ENCODE measurements at places on chromosomes 5 and 9.
A peak's percentile ranks its signal among the peaks of the same experiment; 100 is the strongest.

- no peak for DNase-seq
These were observed 33.1 kb upstream of the MVB12B start for GRCh38 chr9:126293522-126293889.

DNA sequence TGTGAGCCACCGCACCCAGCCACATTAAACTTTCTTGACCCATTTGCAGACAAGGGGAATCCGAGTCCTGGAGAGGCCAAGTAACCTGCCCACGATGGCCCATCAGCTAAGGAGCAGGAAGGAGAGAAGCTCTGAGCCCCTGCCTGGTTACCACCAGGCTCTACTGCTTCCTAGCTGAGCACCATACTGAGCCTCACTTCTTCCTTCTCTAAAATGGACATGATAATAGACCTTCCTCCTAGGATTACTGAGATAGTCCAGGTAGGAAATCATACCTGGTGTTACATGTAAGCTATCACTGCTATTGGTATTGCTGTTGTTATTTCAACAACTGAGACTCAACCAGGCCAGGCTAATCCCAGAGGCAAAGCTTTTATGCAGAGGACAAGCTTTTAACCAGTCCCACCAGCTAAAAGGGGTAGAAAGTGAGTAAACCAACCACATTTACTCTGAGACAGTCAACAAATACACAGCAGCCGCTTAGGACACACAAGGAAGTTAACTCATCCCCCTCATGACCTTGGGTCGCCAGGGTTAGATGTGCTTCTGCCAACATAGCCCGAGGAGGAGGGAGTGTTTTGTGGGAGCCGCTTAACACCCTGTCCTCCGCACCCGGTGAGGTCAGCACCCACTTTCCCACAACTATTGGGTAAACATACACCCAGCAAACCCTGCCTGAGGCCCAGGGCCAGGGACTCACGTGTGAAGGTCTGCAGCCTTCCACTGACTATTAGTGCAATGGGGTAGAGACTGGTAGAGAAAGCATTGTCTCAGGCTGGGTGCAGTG, 20.6 kb upstream of the PTGES start:
- DNase-seq, result no peak

GRCh38 chr5:171314728-171315385, 5.8 kb downstream of the TLX3 start:
- no peak for DNase-seq

DNA sequence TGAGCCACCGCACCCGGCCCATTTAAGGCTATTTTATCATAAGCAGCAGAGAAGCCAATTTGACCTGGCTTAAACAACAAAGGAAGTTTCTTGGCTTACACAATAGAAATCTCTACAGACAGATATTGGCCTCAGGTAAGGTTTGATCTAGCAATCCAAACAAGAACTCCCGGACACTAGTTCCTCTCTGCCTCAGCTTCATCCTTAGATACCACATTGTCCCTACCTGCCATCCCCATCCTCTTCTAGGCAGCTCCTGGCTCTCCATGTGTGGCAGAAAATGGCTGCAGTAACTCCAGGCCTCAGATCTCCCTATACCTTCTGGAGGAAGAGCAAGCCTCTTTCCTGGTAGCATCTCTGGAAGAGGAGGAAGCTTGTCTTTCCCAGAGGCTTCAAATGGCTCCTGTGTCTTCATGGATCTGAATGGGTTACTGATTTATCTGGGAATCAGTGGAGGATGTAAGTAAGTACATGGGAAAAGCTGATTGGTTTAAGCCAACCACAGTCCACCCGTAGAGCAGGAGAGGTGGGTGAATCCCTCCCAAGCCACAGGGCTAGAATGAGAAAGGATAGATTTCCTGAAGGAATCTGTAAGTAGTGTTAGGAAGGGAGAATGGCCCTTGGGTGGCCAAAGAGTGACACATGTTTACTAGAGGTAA, 26.7 kb upstream of the AOPEP start:
- DNase-seq, result no peak

DNA sequence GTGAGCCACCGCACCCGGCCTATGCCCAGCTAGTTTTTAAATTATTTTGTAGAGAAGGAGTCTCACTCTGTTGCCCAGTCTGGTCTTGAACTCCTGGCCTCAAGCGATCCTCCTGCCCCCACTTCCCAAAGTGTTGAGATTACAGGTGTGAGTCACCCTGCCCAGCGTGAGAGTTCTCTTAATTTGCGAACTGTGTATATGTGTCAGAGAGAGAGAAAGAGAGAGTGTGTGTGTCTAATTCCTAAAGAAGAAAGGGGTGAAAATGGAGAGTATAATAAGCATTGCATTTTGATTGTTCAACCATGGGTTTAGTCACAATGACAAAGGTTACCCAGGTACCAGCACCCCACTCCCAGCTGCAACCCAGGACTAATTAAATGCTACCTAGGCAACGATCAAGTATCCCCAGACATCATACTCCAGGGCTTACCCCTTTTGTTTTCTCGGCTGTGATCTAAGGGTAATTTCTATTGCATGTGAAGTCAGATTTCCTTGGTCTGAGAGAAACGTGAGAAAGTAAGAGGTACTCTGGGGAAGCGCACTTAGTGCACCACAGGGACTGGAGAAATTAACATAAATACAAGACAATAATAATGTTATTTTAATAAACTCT, 16.6 kb downstream of the MAP1B start:
- DNase-seq, result no peak

- DNase-seq, result no peak
These were observed 54.7 kb downstream of the GLDC start for GRCh38 chr9:6590772-6591384.

GRCh38 chr5:115599924-115600323, 2.4 kb downstream of the TICAM2 start:
- no peak for DNase-seq

GRCh38 chr9:76090330-76090729, 199.9 kb downstream of the PCSK5 start:
- DNase-seq, result no peak

DNA sequence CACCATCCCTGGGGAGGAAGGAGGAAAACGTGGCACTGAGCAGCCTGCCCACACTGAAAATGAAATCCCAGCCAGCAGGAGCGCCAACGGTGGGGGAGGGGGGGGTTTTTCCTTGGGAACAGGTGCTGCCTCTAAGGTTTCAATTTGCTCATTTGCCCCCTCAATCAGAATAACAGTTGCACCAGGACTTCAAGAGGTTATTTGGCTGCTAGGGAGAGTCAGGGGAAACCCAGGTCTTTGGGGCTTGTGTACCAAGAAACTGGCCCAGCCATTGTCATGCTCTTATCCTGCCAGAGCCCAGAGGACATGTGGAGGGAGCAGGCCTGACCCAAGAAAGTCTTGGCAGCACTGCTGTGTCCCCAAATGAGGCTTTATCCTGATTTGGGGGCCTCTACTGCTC, 66.5 kb downstream of the NDFIP1 start:
- DNase-seq, result no peak

DNA sequence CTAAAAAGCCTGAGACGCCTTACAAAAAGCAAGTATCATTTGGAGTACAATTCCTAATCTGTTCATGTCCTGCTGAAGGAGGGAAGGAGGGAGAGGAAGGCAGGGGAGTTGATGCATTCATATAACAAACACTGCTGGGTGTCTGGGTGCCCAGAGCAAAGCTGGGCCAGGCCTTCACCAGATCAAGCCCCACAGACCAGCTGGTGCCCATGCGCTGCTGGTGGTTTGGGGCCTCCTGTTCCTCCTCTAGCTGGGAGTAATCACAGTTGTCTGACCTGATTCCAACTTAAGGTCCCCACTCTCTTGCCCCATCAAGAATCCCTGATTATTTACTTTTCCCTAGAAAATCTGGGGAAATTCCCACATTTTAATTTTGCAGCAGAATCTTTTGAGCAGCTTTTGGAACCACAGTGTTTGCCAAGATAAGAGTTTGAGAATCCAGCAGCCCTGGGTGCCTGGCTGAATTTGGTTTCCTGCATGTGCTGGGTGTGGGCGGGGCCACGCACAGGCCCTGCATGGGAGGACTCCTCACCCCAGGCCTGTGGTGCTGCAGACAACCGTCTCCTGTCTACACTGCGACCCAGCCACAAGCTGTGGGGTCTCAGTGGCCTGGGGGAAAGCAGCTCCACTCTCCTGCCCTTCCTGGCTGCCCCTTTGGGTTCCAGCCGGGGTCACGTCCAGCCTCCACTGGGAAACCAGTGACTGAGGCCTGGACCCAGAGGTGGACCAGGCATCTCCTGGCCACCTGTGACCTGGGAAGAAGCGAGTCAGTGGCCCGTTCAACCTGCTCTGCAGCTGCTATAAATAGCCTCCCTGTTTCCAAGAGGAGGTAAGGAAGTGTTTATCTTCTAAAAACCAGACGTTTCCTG, 47.5 kb downstream of the NEURL1B start:
- peak; percentile 72 for DNase-seq

DNA sequence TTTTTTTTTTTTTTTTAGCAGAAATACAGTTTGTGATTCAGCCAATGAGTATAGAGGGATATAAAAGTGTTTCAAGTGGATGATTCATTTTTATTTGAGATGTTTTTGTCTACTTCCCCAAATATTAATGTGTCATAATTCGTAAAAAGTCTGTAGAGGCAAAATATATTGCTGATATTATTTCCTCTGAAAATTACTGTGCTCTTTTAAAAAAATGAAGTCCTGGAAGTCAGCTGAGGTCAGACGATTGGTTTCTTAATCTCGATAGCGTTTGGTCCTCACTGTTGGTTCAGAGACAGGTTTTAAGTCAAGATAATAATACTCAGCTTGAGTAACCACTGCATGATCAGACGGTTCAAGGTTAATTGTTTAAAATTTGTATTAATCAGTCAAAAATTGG, 19.5 kb downstream of the IL9 start:
- DNase-seq, result no peak

- DNase-seq, result no peak
These were observed 46.1 kb downstream of the DCP2 start for GRCh38 chr5:113022661-113023060.

DNA sequence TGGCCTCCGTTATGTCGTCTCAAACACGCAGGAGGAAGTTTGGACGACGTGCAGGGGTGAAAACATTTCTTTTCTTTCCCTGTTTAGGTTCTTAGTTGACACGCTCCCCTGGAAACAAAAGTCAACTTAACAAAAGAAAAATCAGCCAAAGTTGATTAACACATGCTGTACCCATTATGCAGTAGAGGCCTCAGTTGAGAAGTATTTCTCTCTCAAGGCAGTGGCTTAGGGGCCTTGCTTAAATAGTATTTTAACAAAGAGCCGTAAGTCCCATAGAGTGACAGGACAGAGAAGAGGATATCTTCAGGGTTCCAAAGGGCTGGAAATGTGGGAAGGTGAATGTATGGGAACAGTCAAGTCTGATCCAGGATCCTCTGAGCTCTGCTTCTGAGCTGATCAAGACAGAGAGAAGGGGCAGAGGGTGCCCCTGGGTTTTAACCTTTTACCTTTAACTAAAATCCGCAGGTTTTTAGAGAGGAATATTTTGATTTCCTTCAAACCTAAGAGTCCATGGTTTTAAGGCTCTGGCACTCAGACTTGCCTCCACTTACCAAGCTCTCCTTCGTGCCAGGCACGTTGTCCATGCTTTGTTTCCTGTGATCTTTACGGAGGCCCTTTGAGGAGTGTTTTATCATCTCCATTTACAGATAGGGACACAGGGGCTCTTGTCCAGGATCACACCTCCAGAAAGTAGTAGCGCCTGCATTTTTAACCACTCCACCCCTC, 629 bp upstream of the CD74 start:
- no peak for DNase-seq

GRCh38 chr5:110356677-110357076, 369.8 kb downstream of the TMEM232 start:
- no peak for DNase-seq

DNA sequence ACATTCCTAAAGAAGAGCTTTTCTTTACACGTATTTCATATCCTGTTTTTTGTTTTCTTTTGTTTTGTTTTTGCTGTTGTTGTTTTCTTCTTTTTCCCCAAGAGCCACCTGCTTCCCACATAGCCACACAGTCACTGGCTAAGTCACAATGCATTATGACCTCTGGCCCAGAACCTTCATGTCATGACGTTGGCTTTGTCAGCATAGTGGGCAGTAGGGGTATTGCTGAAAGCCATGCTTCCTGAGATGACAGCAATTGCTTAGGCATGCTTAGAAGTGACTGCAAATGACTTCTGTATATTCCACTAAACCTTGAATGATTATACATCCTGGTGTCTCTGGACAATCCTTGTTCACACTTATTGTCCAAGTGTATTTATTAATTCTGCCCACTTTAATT, 375.8 kb downstream of the TAF11L14 start:
- DNase-seq, result no peak

DNA sequence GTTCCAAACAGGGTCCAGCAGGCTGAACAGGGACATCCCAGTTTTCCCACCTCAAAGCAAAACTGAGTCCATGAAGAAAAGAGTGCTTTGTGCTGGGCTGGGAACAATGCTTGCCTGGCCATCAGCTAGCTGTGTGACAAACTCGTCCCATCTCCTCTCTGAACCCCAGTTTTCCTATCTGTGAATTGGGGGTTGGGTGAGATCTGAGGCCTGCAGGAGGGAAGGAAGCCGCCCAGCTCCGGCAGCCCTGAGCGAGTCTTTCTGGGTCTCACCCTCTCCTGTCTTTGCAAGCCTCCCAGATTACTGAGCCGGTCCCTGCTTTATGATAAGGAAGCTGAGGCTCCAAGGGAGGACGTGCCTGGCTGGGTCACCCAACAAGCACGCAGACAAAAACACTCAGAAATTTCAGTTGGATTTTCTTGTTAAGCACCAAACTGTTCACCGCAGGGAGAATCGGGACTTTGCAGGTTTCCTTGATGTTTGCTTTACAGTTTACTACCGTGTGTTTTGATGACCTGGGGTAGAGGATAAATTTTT, 82.6 kb upstream of the LMX1B start:
- DNase-seq, result no peak

- DNase-seq, result no peak
These were observed 29.1 kb upstream of the TOMM5 start for GRCh38 chr9:37621273-37622121.

GRCh38 chr5:143016777-143017516, 246.8 kb downstream of the ARHGAP26 start:
- DNase-seq, result no peak

- DNase-seq, result no peak
These were observed 157.5 kb downstream of the MACROH2A1 start for GRCh38 chr5:135241536-135241935.

- DNase-seq, result no peak
These were observed 16.8 kb downstream of the OSTF1 start for GRCh38 chr9:75105019-75105540.

DNA sequence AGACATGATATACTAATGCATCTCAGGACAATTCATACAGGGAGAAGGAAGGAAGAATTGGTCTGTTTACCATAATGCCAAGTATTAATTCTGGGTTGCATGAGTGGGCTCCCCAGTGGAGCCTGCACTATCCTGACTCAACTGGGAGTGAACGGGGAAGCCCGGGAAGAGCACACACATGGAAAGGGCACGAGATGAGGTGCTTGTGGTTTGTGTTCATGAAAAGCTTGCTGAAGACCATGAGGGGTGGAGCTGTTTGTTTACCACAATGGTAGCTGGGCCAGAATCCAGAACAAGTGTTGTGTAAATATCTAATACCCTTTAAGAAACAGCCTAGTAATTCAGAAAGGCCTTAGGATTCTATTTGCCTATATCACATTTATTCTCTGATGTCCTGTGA, 44.6 kb downstream of the POC5 start:
- no peak for DNase-seq

Data from GM13977 (cell line).